ENCODE measurements at places on chromosomes 5 and 9. TPM values are rescaled to one million over a fixed set of nuclear protein-coding genes. Genes with fewer than 3 reads are reported as not detected.

The NR2F1 gene
- 2.3 TPM for total RNA-seq

The ADAMTS6 gene
- 0.69 TPM for total RNA-seq

DNA sequence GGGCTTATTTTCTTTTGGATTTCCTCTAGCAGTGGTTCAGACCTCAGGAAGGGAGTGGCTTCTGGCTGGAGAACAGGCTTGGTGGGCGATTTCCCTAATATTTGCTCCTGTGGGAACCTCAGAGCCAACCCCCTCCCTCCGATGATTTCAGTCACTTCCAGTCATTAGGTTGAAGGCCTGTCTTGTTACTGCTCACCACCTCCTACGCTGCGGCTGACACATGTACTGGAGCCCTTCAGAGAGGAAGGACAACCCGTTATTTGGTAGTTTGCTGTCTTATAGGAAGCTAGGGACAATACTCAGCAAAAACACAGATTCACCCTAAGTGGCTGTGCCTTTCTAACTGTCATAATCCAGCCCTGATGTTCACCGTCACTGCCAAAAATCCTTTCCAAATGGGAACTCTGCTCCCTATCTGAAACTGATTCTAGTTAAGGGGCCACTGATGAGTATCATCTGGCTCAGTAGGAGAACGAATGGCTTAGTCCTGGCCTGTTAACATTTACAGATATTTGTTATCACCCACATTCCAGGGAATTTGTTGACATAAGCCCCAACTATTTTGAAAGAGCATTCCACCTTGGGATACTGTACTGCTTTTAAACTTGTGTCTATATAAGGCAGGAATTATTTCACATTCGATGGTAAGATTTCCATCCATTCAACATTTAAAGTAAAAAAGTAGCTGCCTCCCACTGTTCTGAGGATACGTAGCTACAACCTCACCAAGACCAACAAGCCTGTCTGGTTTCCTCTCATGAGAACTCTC lies 29.3 kb upstream of the ANKH start:
- no peak for DNase-seq

GRCh38 chr5:146359836-146360235 lies 21.2 kb downstream of the POU4F3 start:
- no peak for DNase-seq

Data from mucosa of descending colon (tissue), 3 donors.